GM12865 (cell line): ENCODE measurements at places on chromosomes 12 and 14.

- no peak for DNase-seq
Observed at GRCh38 chr14:21220874-21221477, 48.3 kb downstream of the HNRNPC start.

DNA sequence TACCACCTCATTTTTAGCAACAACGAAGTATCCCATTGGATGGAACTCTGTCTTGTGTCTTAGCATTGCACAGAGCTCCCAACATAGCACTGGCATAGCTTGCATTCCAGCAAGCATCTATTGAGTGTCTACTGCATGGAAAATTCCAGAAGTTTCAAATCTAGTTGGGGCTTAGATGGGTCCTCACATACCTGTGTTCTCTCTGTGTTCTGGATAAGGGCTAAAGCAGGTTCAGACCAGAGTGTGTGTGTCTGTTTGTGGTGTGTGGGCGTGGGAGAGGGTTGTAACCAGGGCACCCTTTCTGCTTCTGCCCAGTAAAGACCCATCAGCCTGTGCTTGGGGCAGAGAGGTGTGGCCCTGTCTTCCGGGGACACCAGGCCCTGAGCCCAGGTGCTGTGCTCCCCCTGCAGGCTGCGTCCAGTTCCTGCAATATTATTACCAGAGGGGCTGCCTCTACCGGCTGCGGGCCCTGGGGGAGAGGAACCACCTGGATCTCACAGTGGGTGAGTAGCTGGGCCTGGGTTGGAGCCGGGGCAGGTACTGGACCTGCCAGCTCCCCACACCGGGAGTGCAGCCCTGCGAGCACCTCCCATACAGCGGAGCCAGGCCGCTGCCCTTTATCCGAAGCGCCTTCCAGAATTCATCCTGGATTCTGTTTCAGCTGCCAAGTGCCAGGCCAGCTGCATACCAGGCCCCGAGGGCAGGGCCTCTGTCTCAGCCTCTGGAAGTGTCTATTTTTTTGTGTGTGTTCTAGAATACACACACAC is 20.3 kb downstream of the RHOF start:
- peak; percentile 90 for DNase-seq

- DNase-seq: peak; percentile 93
Observed at GRCh38 chr12:121209624-121210572, at the start of gene P2RX4. Gene P2RX4 (plus strand): TSS chr12:121210129. CDS start chr12:121210165, 36 bp downstream.

DNA sequence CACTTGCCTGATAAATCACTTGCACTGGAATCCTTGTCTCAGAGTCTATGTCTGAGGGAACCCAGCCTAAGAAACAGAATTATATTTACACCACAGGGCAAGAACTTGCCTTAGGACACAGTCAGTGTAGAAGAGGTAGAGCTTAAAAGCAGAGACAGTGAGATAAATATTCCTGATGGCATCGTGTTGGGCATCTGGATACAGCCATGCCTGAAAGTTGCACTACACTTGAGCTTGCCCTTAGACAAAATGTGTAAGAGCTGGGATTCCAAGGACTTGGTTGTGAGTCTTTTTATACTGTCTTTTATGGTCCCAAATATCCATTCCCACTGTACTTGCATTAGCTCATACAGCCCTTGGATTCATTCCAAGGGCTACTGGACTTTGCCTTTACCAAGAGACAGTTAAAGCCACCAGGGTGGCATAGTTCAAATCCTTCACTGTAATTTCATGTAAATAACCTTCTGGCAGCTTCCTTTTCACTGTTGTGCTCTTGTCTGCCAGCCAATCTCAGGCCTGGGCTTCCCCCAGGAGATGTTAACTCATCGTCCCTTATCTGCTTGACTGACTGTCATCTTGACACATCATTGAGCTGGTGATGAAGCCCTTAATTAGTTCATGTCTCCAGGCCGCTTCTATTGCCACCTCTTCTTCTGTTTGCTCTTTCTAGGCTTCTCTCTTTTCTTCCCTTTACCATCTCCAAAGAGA is 577.9 kb upstream of the TBX3 start:
- peak; percentile 19 for DNase-seq

DNA sequence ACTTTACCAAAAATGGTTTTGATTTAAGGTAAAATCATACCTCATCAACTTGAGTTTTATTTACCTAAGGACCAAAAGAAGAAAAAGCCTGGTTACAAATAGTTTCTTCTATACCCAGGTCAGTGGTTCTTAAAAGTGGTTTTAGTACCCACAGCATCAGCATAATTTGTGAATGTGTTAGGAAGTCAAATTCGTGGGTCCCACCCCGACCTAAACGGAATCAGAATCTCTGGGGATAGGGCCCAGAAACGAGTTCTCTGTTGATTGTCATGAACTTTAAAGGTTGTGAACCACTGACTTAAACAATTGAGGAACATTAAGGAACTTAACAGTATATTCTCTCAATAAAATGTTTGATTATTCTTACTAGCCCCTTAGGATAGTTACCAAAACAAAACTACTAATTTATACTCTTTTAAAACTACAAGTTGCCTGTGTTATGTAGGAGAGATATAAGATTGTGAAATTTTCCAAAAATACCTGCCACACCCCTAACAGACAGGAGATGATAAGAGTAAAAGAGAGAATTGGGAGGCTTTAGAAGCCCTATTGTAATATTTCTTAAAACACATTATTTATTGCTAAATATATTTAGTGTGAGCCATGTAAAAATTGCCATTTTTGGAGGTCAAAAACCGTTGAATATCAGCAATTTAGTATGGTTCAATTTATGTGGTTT is 669 bp upstream of the SLC25A21 start:
- DNase-seq: no peak

DNA sequence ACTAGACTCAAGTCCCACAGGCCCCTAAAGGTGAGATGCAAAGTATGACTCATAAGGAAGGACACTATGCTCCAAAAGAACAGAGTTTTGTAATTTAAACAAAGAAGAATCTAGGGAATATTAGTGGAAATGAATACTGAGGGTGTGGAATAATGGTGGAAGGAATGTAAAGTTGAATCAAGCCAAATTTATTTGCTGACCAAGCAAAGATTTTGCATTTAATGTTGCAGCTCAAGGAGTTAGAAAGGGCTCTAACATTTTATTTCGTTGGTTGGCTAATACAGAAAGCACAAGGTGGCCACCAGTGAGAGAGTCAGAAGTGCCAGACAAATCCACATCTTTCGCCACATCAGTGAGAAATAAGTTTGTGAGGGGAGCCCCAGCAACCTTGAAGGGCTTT is 550.3 kb downstream of the FOXG1 start:
- DNase-seq: no peak

DNA sequence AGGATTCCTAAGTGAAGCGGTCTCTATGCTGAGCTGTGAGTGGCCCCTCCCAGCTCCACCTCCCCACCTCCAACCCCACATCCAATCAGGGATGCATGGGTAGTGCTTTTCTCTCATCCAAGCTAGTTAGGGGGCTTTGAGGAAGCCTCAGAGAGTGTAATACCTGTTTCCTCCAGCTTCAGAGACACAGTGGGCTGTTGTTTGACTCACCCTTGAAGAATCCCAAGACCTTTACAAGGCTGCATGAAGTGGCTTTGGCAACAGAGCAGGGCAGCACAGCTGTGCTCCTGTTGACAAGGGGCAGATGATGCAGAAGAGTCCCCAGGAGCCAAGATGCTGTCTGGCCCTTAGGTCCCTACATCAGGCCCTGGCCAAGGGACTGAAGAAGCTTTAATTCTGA is 27.1 kb upstream of the CLMN start:
- DNase-seq: no peak
